ENCODE measurements at places on chromosomes 11 and 22. TPM values are rescaled to one million over a fixed set of nuclear protein-coding genes. Genes with fewer than 3 reads are reported as not detected.
A peak's percentile ranks its signal among the peaks of the same experiment; 100 is the strongest.

DNA sequence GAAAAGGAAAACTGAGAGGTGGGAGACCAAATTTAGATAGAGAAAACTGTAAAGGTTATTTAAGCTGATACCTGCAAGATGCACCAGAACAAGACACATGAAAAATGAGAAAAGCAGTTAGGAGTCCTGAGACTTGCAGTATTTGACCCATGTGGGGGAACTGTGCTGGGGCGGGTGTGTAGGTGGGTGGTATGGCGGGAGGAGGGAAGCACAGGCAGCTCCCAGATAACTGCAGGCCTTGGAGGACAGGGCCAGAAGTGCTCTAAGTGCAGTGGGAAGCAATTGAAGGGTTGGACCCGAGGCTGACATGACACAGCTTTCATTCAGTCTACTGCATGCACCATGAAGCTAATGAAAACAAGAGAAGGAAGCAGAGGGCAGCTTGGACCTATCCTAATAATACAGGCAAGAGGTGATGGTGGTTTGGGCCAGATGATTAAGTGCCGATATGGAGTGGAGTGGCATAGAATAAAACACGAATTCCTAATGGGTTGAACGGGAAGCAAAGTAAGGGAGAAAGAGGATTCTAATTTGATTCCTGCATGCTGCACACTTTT is 48.0 kb upstream of the ANO3 start:
- H3K27ac ChIP-seq: no peak overlapping the region
- no peaks in the 10 kb centered on the region for H3K27me3 ChIP-seq
- H3K36me3 ChIP-seq: no peaks in the 10 kb centered on the region
- no peak overlapping the region for H3K4me3 ChIP-seq
- H3K4me1 ChIP-seq: peaks cover 3% of the 10 kb centered on the region

- peaks cover 11% of the 10 kb centered on the region for H3K4me1 ChIP-seq
- H3K27ac ChIP-seq: peak overlapping the region; percentile 95
- peaks cover 61% of the 10 kb centered on the region for H3K36me3 ChIP-seq
- no peaks in the 10 kb centered on the region for H3K27me3 ChIP-seq
- H3K4me3 ChIP-seq: no peak overlapping the region
These were observed 14.0 kb downstream of the LAYN start for GRCh38 chr11:111554532-111554931.

The ENTHD1 gene
- polyA plus RNA-seq: not detected

GRCh38 chr11:8386134-8386864 is 122.6 kb upstream of the LMO1 start:
- no peak for DNase-seq
- no peaks in the 10 kb centered on the region for H3K36me3 ChIP-seq
- no peaks in the 10 kb centered on the region for H3K4me1 ChIP-seq
- H3K27ac ChIP-seq: no peak overlapping the region
- H3K4me3 ChIP-seq: no peak overlapping the region

DNA sequence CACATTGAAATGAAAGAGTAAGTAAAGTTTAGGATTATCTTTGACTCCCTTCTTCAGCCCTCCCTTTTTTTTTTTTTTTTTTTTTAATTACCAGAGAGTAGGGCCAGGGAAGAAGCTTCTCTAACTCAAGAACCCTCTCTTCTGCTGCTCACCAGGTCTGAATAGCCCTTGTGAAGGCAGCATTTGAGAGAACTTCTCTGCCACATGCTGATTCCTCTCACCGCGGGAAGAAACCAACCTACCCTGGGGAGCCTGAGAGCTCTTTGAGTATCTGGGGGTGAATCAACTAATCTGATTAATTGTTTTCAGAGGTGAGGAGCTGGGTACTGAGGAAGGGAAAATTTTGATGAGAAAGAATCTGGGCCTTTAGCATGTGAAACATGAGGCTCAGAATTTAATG is 434.5 kb upstream of the CCDC90B start:
- peaks cover 11% of the 10 kb centered on the region for H3K4me1 ChIP-seq
- H3K27ac ChIP-seq: no peak overlapping the region
- H3K4me3 ChIP-seq: no peak overlapping the region
- H3K27me3 ChIP-seq: no peaks in the 10 kb centered on the region
- no peak for DNase-seq

GRCh38 chr11:79273781-79274180 is 167.0 kb downstream of the TENM4 start:
- DNase-seq: no peak
- H3K4me1 ChIP-seq: peaks cover 38% of the 10 kb centered on the region
- no peak overlapping the region for H3K4me3 ChIP-seq
- H3K27ac ChIP-seq: no peak overlapping the region

- H3K4me3 ChIP-seq: no peak overlapping the region
- H3K27me3 ChIP-seq: no peaks in the 10 kb centered on the region
- no peak overlapping the region for H3K27ac ChIP-seq
- no peaks in the 10 kb centered on the region for H3K4me1 ChIP-seq
- peak; percentile 27 for DNase-seq
- no peaks in the 10 kb centered on the region for H3K36me3 ChIP-seq
These were observed 36.9 kb upstream of the BRSK2 start for GRCh38 chr11:1352696-1353382.
